ENCODE measurements at places on chromosomes 12 and 14.
A peak's percentile ranks its signal among the peaks of the same experiment; 100 is the strongest.

GRCh38 chr14:41449066-41449465, 157.6 kb upstream of the LRFN5 start:
- DNase-seq: no peak

GRCh38 chr14:93160353-93160801, 24.3 kb downstream of the MOAP1 start:
- DNase-seq: no peak

DNA sequence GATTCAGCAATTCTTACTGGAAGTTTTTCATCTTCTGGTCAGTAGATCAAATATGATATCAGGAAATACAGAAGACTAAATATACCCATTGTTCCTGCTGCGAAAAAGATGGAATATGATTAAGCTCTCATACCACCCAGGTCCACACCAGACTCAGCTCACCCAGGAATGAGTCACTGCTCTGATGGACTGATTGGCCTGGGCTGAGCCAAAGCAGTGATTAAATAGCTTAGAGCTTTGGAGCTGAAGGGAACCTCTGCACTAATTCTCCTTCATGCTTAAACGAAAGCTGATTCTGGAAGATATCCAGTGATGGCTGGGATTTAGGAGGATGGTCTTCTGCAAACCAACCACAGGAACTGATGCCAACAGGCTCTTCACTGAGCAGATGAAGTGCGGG, 62.0 kb upstream of the SYT1 start:
- DNase-seq: no peak

DNA sequence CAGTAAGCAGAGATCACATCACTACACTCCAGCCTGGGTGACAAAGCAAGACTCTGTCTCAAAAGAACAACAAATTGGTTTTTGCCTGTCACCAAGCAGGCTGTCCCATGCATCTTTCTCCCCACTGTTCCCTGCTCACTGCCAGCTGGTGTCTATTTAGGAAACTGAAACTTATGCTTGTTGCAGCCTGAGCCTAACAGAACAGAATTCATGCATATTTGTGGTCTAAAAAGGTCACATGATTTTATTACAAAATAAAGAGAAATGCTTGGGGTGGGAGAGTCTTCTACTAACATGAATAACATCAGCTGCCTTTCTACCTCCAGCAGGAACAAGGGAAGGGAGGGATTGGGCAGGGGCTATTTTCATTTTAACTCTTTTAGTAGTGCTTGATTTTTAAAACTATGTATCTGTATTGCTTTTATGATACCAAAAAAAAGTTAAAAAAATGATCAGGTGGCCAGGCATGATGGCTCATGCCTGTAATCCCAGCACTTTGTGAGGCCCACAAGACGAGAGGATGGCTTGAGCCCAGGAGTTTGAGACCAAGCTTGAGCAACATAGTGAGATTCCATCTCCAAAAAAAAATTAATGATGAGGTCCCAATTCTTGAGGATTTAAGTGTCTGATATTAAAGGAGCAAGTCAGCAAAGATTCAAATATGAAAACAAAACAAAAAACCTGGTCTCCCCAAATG, 923 bp downstream of the STAT2 start:
- no peak for DNase-seq

- no peak for DNase-seq
Measured at GRCh38 chr12:120668868-120669840, 17.8 kb upstream of the MLEC start.

DNA sequence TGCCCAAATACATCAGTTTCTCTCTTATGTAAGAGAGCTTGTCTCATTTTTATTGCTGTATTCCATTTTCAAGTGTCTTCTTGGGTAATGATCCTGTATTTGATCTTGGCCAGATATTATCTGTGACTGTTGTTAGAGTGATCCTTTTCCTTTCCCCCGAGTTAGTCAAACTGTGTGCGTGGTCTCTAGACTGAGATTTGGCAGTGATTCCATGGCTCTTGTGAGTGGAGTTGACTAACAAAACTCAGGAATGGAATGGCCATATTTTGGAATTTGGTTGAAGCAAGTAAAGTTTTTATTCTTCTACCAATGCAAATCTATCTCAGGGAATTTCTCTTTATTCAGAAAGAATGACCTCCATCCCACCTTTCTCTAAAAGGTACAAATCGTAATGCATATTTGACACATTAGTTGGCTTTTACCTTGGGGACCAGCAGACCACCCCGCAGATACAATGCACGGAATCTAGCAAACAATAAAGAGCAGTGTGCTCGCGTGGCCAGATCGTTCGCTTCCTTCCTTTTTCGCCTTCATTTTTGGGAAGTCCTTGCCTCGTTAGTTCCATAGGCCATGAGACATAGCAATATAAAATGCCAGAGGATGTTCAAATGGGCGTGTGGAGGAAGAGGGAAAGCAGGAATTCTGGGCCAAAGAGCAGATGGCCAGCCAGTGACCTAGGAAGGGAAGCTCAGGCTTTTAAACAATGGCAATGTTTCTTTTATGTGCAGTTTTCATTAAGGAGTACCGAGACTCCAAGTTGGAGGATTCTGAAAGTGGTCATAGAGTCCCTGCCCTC, 24.4 kb downstream of the ETV6 start:
- DNase-seq: no peak

GRCh38 chr14:60642270-60643140, 6.8 kb downstream of the SIX1 start:
- no peak for DNase-seq

DNA sequence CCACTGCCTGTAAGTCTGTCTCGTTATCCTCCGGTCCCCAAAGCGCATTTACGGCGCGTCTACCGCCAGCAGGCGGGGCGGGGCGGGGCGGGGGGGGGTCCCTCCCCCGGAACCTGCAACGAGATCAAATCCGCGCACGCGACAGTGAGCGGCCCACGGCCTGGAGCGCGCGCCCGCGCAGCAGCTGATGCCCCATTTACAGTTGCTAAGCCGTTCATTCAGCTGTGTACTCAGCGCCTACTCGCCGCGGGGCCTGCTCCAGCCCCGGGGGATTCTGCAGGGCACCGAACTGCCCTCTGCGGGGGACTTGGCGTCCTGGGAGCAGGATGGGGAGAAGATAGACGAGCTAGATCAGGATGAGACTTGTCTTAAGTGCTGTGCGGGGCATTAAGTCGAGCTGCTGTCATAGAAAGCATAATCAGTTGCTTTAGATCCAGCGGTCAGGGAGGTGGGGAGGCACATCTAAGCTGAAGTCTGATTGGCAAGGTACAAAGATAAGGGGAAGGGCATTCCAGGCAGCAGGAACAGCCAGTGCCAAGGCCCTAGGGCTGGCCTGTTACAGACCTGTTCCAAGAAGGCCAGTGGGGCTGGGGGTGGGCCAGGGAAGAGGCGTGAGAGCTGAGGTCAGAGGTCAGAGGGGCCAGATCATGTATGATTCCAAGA, 1.4 kb upstream of the CCDC85C start:
- peak; percentile 55 for DNase-seq

- DNase-seq: no peak
Measured at GRCh38 chr14:68082698-68083291, 263.2 kb downstream of the RAD51B start.
